ENCODE measurements at places on chromosomes 2 and 18. TPM values are rescaled to one million over a fixed set of nuclear protein-coding genes. Genes with fewer than 3 reads are reported as not detected.

FKBP1B gene
- total RNA-seq, result 5.5 TPM

CHRND gene
- not detected for total RNA-seq

HOXD9 gene
- total RNA-seq, result not detected

UGT1A10 gene
- not detected for total RNA-seq

DCDC2C gene
- total RNA-seq, result not detected

PARD6G gene
- total RNA-seq, result 0.98 TPM

HOXD13 gene
- total RNA-seq, result not detected

TMEM182 gene
- total RNA-seq, result 4.4 TPM

CD8B gene
- total RNA-seq, result 396 TPM

ARPC2 gene
- total RNA-seq, result 742 TPM

SCG2 gene
- 0.12 TPM for total RNA-seq

CD207 gene
- not detected for total RNA-seq

CNRIP1 gene
- total RNA-seq, result not detected

CCDC74B gene
- total RNA-seq, result 0.47 TPM

LYPD6B gene
- not detected for total RNA-seq

TTC39C gene
- 59.0 TPM for total RNA-seq

SLC8A1 gene
- 0.44 TPM for total RNA-seq

SERPINB3 gene
- not detected for total RNA-seq

HOXD8 gene
- not detected for total RNA-seq

GTF3C2 gene
- 67.6 TPM for total RNA-seq

ZFP36L2 gene
- total RNA-seq, result 158 TPM

FBXO15 gene
- 0.70 TPM for total RNA-seq

CYB5A gene
- total RNA-seq, result 27.1 TPM

LYG1 gene
- 1.8 TPM for total RNA-seq

SPATA3 gene
- total RNA-seq, result 0.44 TPM

WIPF1 gene
- total RNA-seq, result 588 TPM

SYT4 gene
- not detected for total RNA-seq

VWC2L gene
- not detected for total RNA-seq

FLACC1 gene
- total RNA-seq, result 1.3 TPM

NFE2L2 gene
- total RNA-seq, result 58.9 TPM

GKN1 gene
- total RNA-seq, result not detected

ALMS1 gene
- total RNA-seq, result 12.9 TPM

MFSD6 gene
- total RNA-seq, result 53.1 TPM

ITGAV gene
- 10.5 TPM for total RNA-seq

AP1S3 gene
- total RNA-seq, result 13.5 TPM

MC5R gene
- not detected for total RNA-seq

SNRNP27 gene
- 60.0 TPM for total RNA-seq

NXPH2 gene
- not detected for total RNA-seq

YPEL5 gene
- 24.2 TPM for total RNA-seq

GREB1L gene
- not detected for total RNA-seq

KCNG3 gene
- total RNA-seq, result not detected

SPOPL gene
- total RNA-seq, result 15.3 TPM

DSEL gene
- total RNA-seq, result 0.06 TPM

PCARE gene
- not detected for total RNA-seq

MTIF2 gene
- total RNA-seq, result 27.7 TPM

CIB4 gene
- not detected for total RNA-seq

ALPG gene
- total RNA-seq, result not detected

FSHR gene
- not detected for total RNA-seq

LDLRAD4 gene
- total RNA-seq, result 44.5 TPM

BMP10 gene
- not detected for total RNA-seq

KCNK3 gene
- not detected for total RNA-seq

DOK6 gene
- not detected for total RNA-seq

FNDC4 gene
- total RNA-seq, result not detected

MOCOS gene
- 0.64 TPM for total RNA-seq

SRD5A2 gene
- not detected for total RNA-seq

SETBP1 gene
- total RNA-seq, result 25.2 TPM

CHRNG gene
- not detected for total RNA-seq

TSPYL6 gene
- not detected for total RNA-seq

RNU2-63P gene
- 21.2 TPM for total RNA-seq

Measured in activated CD8-positive, alpha-beta memory T cell treated with anti-CD3 and anti-CD28 coated beads, Interleukin-2, amount 10 ng/mL, durations not matched to agents 7 days and 5 days (primary cell).